Effector memory CD8-positive, alpha-beta T cell (primary cell): ENCODE measurements at places on chromosomes 7 and 10.

DNA sequence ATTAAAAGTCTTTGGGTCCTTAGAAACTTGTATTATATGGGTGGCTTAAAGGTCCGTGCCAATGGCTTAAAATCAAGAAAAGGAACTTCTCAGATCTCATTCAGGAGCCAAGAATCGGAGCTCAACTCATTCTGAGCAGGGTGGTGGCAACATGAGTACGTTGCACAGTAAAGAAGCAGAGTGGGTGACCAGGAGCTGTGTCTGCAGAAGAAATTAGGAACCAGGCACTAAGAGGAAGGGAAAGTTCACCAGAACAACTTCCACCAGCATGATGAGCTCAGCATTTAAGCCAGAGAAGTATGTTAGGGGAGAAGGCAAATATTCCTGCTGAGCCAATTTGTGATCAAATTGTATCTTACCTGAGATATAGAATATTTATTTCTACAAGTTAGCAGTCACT lies 236.0 kb upstream of the NRP1 start:
- no peak for DNase-seq

DNA sequence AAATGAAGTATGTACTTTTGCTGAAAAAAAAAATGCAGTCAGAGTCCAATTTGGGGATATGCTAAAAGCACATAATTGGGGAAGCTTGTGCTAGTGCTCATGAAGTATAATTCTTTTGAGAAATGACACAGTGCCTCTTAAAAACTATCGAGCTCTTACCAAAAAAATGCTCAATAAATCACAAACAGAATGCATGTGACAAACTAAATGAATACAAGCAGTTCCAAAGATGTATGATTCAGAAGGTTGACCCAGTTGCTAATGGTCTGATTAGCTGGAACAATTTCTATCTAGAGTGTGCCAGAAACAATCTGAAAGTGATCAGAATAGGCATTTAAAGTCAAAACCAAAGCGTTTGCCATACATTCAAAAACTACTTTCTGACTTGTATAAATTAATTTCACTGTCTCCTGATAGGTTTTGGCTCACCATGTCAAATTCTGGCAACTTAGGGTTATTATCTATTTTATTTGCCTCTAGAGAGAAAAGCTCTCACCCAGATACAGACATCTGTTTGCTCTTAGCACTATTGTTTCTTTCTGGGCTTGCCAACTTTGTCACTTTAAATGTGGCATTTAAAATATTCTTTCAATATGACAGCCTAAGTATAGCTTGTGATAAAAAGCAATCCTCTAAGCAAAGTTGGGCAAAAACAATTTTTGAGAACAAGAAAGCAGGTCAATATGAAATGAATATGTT lies 114.7 kb upstream of the AHR start:
- DNase-seq = no peak

DNA sequence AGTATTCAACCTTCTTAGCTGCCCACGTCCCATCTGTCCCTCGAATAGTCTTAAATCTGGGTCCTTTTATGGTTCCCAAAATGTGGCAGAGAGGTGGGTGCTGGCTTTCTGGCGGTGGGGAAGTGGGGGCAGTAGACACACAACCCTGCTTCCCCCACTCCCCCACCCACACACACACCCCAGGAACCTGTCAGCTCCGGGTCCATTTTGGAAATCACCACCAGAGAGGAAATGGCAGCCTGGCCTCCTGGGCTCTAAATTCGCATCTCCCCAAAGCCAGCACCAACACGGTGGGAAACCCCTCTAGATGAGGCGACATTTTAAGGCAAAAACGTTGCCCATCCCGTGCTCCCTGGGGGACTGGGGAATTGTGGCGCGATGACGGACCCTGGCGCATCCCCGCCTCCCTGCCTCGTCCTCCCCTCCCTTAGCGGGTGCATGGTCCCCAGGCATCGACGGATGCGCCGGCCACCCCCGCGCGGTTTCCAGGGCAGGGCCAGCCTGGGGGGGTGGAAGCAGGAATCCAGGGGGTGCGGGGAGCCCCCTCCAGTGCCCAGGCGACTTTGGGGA lies 702 bp downstream of the TMEM130 start:
- DNase-seq = no peak

- no peak for DNase-seq
These were observed 10.4 kb downstream of the SYPL1 start for GRCh38 chr7:106101726-106102125.

- no peak for DNase-seq
These were observed 275.7 kb upstream of the FZD1 start for GRCh38 chr7:90988516-90988915.

DNA sequence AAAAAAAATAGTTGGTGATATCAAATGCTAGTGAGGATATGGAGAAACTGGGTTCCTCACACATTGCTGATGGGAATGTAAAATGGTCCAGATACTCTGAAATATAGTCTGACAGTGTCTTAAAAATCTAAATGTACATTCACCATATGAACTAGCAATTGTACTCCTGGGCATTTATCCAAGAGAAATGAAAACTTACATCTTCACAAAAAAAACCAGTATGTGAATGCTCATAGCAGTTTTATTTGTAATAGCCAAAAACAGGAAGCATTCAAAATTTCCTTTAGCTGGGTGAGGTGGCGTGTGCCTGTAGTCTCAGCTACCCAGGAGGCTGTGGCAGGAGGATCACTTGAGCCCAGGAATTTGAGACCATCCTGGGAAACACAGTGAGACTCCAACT lies 2.1 kb upstream of the SSC4D start:
- no peak for DNase-seq

DNA sequence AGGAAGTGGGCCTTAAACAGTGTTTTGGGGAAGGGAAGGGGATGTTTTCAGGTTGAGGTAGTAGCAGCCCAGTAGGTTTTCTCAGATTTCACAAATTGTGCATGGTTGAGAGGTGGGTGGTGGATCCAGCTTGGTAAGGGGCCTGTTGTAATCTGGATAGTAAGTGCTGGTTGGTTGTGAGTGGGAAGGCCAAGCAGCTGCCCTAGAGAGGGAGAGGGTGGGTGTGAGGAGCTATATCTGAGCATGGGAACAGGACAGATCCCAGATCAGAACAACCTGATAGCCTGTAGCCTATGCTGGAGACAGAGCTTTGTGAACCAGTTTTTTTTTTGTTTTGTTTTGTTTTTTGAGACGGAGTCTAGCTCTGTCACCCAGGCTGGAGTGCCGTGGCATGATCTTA lies 53.9 kb upstream of the ZMIZ2 start:
- no peak for DNase-seq

DNA sequence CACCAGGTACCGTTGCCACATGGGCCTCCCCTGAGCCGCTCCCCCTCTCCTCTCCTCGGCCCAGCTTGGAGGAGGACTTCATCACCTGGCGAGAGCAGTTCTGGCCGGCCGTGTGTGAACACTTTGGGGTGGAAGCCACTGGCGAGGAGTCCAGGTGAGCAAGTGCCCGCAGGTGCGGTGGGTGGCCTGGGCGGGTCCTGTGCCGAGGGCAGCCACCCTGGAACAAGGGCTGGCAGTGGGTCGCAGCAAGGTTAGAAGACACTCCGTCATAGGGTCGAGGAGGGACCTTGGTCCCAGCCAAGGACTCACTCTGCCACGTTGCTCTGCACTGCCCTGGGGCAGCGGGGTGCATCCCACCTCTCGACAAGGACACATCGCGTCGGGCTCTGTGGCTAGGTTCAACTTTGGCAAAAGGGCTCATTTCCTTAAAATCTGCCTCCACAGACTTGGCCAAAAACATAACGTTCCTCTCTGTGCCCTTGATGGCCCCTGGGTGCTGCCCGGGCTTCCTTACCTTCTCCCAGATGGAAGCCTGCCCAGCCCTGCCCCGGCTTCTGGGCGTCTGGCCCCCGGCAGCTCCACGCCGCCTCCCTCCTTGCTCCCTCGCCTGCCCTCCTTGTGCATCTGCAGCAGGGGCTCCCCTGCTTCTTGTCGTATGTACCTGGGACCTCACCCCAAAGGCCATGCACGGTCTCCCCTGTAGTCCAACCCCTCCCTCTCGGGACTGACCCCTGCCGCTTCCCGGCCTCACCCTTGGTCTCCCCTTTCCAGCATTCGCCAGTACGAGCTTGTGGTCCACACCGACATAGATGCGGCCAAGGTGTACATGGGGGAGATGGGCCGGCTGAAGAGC lies 12.7 kb downstream of the TMEM120A start:
- no peak for DNase-seq

- no peak for DNase-seq
These were observed 26.0 kb upstream of the PRLHR start for GRCh38 chr10:118621304-118621942.

GRCh38 chr7:90686146-90686545 lies 90.0 kb downstream of the CDK14 start:
- DNase-seq = no peak

GRCh38 chr10:1491901-1492300 lies 245.4 kb downstream of the ADARB2 start:
- no peak for DNase-seq

DNA sequence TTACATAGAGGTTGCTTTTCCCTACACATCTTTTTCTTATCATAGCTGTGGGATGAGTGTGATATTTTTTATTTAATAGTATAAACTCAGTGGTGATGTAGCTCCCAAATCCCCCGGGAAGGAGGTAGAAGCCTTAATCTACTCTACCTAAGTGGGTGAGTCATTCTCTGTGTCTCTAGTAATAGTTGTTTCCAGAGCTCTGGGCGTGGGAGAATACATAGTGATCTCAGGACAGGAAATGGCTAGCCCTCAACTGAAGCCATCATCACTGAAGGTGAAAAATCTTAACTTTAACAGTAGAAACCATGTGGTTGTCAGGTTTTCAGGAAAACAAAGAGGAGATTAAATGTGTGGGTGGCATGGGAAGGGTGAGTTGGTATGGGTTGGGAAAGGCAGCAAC lies 278.4 kb downstream of the ANKRD30A start:
- DNase-seq = no peak

- no peak for DNase-seq
These were observed 54.3 kb upstream of the WNT16 start for GRCh38 chr7:121274467-121274866.
